SW 1271 (cell line): ENCODE measurements at places on chromosomes 1 and 21.
A peak's percentile ranks its signal among the peaks of the same experiment; 100 is the strongest.

GRCh38 chr21:35664683-35665082, 395.6 kb downstream of the SETD4 start:
- no peak for DNase-seq

DNA sequence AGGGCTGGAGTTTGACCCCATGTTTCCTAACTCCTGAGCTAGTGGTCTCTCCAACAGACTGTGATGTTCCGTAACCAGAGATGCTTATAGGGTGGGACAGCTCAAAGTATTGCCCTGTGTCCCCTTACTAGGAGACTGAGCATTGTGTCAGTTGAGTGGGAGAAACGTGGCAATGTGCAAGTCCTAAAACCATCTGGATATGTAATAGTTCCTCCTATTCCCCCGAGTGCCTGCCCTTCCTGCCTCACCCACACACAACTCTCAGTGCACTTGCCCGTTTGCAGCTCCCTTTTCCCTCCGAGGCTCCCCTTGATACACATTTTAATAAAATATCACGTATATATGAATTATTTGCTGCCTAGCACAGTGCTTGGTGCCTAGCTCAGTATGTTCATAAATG, 3.4 kb downstream of the PIGV start:
- DNase-seq: no peak

DNA sequence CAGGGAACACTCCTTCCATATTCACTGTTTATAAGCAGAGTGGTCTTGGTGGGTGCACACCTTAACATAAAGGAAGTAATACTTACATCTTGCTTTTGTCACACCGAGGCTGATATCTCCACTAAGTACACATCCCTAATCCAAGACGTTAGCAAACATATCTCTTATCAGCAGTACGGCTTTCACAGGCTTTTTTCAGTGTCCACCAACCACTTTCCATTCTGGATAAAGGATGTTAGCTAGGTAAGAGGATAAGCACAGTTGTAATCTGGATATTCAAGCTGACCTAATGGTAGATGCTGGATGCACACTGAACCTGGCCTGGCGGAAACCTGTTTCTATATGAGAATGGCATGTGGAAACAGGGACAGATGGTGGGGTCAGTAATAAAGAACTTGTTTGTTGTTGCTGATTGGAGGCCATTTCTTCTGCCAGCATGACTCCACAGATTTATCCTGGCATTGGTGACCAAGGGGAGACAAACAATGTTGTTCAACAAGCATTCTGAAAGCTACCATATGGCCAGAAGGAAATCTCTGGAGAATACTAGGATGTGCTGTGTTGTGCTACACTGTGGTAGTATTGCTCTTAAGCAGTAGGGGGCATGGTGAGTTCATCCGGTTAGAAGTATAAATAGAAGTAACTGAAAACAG, 416.4 kb downstream of the PTBP2 start:
- DNase-seq: peak; percentile 62

DNA sequence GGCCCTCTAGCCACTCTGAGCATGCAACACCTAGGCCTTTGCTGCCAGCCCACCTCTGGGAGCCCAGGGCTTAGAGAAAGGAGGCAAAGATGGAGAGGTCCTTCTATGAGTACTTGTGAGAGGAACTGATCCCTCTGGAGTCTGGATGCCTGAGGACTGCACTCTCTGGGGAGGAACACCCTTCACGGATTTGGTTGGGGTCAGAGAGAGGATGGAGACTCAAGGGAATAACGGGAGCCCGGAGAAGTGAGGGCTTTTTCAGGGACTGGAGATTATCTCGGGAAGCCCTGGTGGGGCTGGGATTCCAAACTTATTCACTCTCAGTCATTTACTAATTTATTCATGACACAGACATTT, 413 bp upstream of the C1orf232 start:
- no peak for DNase-seq

- DNase-seq: no peak
Observed at GRCh38 chr1:30444850-30445249, 278.5 kb downstream of the MATN1 start.

DNA sequence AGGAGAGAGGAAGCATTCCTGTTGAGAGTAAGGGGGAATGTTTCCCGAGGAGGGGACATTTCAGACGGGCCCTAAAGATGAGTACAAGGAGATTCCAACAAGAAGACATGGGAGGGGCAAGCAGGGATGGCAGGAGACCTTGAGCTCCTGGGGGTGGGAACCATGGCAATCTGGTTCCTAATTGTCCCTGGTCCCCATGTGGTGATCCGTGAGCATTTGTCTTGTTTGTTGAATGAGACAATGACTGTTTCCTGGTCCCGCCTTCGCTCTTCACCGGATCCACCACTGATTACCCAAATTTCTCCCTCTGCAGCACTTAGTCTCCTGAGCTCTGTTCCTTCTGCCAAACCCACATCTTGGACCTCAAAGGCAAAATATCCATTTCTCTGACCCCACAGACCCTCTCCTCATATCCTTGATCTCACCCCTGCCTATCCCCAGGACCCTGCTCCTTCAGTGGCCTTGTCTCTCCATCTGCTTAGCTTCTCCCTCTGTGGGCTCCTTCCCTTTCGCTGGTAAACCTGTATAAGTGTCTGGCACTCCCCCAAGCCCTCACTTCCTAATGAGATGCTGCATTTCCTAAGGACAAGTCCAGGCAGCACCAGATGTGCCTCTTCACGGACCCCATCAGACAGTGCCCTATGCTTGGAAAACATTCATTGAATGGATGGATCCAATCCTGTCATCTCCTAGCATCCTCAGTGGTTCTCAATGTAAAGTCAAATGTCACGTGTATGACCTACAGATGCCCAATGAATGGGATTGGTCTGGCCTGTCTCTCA, 8.3 kb upstream of the CSF1 start:
- no peak for DNase-seq

GRCh38 chr1:181073638-181074037, 14.9 kb upstream of the IER5 start:
- DNase-seq: no peak

DNA sequence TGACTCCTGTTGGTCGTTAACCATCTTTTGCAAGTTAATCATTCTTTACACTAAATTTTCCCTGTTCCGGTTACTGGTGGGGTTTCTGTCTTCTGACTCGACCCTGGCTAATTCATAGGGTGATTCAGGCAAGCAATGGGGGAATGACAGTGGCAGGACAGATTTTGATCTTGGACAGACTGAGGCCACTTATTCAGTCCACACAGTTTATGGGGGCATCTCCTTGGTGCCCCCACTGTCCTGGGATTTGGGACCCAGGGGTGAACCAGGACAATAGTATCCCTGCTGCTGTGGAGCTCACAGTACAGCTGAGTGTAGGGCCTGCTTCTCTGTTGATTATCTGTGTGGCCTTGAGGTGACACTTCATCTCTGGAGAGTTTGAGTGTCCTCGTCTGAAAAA, 540.4 kb downstream of the MATN1 start:
- no peak for DNase-seq

- DNase-seq: no peak
Observed at GRCh38 chr1:217388522-217389065, 242.3 kb downstream of the GPATCH2 start.

- no peak for DNase-seq
Observed at GRCh38 chr21:29053011-29053553, 20.4 kb downstream of the CCT8 start.

DNA sequence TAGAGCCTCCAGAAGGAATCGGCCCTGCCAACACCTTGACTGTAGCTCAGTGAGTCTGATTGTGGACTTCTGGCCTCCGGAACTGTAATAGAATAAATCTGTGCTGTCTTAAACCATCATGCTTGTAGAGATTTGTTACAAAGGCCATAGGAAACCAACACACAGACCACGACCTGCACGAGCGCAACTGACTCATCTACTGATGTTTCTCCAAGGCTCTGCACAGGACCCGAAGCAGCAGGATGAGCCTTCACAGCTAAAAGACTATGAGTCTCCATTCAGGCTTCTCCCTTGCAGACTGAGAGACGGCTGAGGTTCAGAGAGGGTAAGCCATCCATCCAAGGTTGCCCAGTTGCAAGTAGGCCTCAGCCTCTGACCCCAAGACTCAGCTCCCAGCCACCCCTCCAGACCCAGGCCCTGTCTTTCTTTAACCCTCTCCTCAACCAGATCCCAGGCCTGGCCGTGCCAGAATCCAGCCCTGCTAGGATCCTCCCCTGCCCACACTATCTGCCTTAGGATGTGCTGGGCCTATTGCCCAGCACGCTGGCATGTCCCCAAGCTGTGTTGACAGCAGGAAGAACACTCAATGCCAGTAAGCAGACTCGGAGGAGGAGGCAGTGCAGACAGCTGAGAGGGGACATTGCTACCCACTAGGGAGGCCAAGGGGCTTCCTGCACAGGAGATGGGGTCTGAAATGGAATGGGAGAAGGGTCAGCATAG, 109.0 kb downstream of the HMGB4 start:
- no peak for DNase-seq
